ENCODE measurements at places on chromosomes 4 and X.

- peak; percentile 55 for DNase-seq
Measured at GRCh38 chr4:85720735-85721134, 245.8 kb downstream of the ARHGAP24 start.

DNA sequence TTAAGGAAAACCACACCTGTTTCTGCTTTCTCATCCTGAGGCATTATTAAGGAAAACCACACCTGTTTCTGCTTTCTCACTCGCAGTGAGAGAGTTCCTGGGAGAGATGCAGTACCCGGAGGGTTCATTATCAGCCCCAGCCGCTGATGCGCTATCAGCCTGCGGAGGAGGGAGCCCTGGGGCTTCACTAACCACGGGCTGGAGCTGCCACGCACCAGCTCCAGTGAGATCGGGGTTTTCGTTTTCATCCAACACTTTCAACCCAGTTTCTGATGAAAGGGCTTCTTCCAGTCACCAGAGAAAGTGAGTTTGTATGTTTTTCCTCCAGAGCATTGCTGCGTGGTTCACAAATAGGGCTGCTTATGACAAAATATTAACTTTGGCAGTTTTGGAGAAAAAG is 93.2 kb upstream of the PRKX start:
- no peak for DNase-seq

- peak; percentile 17 for DNase-seq
Measured at GRCh38 chr4:176953021-176953420, 160.3 kb upstream of the VEGFC start.

- DNase-seq: peak; percentile 83
Measured at GRCh38 chrX:103687696-103688201, 1.2 kb upstream of the MORF4L2 start.

GRCh38 chrX:40473460-40474204 is 107.1 kb upstream of the ATP6AP2 start:
- no peak for DNase-seq
